ENCODE measurements at places on chromosomes 13 and 19.

DNA sequence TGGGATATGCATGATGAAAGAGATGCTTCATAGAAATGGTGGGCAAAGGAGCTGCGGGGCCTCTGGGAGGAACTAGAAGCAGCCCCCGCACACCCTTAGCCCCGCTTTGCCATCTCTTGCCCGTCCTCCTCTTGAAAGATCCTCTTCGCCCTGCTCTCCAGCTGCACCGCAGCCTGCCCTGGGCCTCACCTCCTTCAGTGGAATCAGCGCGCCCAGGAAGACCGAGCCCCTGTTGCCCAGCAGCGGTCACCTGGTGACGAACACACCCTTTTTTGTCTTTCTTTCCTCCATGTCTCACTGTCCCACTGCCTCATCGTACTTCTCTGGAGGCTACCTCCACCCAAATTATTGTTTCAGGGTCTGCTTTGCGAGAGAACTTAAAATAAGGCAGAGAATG, 807.6 kb downstream of the UQCRFS1 start:
- DNase-seq, result no peak

GRCh38 chr19:44845612-44846454, at the start of gene NECTIN2:
TSS of gene NECTIN2 (plus strand) at chr19:44846297. CDS start at chr19:44846526, 229 bp downstream.
- DNase-seq, result peak; percentile 50

DNA sequence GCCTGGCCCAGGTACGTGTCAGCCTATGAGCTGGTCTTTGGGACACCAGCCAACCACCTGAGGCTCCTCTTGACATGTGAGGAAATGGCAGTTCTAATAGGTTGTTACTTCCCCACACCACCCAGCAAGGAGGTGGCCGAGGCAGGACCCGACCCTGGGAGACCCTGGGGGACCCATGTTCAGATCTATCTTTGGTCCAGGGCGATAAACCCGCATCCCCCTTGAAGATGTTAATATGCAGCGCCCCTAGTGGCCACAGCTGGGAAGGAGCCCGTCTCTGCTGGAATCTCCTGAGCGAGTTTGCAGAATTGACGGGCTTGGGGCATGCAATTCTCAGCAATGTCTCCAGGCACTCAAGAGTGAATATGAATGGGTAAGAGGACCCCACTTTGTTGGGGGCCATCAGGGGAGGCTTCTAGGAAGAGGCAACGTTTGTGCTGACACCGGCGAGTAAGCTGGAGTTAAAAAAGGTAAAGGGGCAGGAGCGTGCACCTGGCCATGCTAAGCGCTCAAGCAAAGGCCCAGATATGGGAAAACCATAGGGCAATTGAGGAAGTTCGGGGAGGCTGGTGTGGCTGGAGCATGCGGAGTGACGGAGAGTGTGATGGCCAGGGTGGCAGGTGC, 1.5 kb upstream of the MYO1F start:
- DNase-seq, result peak; percentile 82

DNA sequence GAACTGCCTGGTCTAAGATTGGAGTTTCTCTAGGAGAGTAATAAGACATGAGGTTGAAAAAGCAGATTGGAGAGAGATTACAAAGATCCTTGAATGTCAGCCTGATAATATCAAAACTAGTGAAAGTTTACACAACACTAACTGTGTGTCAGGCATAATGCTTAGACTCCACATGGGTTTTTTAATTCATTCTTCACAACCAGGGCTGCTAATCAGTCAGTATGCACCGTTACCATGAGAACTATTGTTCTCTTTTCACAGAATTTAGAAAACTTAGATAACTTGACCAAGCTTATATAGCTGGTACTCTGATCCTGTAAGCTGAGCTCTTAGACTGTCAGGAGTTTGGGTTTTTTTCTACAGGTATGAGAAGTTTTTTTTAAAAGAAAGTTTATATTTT, 46.6 kb upstream of the TSC22D1 start:
- DNase-seq, result no peak

- DNase-seq, result peak; percentile 23
Observed at GRCh38 chr19:6736169-6736916, 1.0 kb downstream of the GPR108 start.

DNA sequence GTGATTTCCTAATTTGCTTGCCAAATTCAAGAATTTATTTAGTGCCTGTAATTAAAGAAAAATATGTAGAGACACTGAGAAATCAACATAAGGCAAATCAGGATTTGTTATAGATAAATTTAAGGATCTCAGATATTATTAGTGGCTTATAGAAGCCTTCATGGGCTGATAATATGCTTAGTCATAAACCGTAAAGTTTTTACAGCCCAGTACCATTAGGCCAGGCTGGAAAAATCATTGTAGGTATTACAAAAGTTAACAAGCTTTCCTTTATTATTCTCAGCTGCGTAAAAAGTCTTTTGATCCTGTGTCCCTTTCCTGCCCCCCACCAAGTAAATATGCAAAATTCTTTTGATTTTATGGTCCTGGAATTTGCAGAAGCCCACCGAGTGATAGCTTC, 58.2 kb downstream of the SLITRK6 start:
- no peak for DNase-seq

DNA sequence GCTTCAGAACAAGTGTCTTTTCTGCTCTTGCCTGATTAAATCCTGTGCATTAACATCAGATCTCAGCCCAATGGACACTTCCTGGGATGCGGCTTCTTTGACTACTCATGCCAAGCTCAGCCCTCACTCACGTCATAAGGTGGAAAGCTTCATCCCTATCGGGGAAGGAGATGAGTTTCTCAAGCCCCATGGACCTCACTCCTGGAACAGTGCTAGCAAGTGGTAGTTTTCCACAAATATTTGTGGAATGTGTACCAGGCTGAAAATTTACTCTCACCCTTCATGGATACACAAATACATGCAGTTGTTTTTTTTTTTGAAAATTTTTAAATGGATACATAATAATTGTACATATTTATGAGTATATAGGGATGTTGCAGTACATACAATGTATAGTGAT, 34.6 kb upstream of the FARP1 start:
- DNase-seq, result no peak

- no peak for DNase-seq
Observed at GRCh38 chr13:83136660-83137059, 745.6 kb downstream of the SLITRK1 start.

DNA sequence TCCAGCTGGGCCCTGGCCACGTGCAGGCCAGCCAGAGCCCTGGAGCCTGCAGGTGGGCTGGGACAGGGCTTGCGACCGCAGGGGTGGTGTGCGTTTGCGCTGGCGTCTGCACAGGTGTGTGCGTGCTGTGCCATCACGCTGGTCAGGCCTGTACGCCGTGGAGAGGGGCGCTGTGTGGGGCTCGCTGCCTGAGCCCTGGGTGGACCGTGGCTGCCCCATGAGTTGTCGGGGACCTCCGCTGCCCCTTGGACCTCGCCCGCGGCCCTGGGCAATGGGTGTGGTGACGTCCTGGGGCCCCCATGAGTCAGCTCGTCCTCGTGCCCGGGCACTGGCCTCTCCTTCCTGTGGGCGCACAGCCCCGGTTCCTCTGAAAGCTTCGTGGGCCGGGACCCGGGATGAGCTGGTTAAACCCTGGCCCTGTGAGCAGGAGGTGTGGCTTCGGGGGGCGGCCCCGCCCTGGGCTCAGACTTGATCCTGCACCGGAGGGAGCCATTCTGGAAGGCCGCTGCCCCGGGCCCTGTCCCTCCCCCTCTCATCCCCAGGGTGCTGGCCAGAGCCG, 6.8 kb downstream of the CSNK1G2 start:
- no peak for DNase-seq

DNA sequence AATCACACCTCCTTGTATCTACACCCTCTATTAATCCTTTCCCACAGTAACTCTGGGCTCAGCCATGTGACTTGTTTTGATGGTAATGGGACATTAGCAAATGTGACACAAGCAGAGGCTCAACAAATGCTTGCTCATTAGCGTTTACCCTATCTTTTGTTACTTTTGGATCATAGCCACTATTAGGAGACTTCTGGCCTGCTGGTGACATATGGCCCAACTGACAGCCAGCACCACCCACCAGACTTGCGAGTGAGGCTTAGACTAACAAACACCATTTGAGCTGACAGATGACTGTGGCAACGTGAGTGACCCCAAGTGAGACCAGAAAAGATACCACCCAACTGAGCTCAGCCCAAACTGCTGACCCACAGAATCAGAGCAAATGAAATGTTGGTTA, 154.1 kb downstream of the OLFM4 start:
- no peak for DNase-seq

GRCh38 chr13:100497389-100497788, 91.2 kb downstream of the GGACT start:
- no peak for DNase-seq

- no peak for DNase-seq
Observed at GRCh38 chr13:25733696-25734435, 317.9 kb downstream of the SHISA2 start.

DNA sequence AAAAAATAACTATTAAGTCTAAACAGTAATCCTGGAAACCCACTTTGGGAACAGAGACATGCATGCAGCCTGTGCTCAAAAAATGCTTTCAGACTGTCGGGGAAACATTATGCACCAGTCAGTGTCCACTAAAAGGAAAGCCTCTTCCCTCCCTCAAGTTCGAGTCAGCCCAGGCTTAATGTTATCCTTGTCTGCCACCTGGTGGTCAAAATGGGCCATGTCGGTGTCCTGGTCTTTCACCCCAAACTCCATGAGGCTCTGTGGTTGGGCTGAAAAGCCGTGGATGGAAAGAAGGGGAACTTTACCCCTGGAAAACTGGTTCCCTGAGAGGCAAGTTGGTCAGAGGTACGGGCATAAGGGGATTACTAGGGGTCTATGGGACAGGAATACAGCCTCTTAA, 88.4 kb upstream of the ZNF492 start:
- no peak for DNase-seq

GRCh38 chr13:48573213-48574007, 40.5 kb upstream of the RCBTB2 start:
- no peak for DNase-seq

GRCh38 chr19:15072930-15073647, 8.9 kb upstream of the OR1I1 start:
- no peak for DNase-seq

- no peak for DNase-seq
Observed at GRCh38 chr13:35891507-35892441, 239.4 kb downstream of the DCLK1 start.

GRCh38 chr13:41232578-41233480, 30.5 kb downstream of the MTRF1 start:
- DNase-seq, result no peak

DNA sequence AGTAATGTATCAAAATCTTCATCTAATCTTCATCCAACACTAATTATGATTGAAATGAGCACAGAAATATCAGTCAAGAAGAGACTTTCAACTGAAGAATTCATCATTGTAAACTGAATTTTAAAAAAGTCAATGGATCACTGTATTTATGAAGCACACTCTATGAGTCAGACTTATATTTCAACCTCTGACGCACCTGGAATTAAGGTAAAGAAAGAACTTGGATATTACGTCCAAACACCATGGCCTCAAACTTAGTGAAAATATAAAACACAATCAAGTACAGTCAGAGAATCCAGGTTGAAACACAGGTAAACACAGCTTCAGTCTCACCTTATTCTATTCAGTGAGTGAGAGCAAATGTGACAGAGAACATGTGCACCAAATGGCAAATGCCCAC, 39.5 kb downstream of the MIPEP start:
- no peak for DNase-seq

DNA sequence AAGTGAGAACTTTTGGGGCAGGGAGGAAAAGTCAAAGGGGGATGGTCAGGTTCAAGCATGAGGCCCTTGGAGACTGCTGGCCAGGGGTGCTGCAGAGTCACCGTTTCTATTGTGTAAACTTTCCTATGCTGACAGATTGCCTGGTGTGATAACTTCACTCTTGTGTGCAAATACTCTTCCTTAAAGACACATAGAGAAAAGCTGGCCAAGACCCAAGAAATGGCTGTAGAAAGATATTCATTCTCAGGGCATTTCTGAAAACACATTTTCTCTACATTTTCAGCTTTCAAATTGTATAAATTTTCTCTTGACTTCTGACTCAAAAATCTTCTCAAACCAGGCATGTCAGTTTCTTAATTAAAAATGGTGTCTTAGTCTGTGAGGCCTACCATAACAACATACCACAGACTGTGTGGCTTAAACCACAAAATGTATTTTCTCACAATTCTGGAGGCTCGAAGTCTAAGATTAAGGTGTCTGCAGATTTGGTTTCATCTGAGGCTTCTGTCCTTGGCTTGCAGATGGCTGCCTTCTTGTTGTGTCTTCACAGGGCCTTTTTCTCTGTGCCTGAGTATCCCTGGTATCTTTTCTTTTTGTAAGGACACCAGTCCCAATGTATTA, 304.5 kb downstream of the KCNRG start:
- DNase-seq, result no peak

DNA sequence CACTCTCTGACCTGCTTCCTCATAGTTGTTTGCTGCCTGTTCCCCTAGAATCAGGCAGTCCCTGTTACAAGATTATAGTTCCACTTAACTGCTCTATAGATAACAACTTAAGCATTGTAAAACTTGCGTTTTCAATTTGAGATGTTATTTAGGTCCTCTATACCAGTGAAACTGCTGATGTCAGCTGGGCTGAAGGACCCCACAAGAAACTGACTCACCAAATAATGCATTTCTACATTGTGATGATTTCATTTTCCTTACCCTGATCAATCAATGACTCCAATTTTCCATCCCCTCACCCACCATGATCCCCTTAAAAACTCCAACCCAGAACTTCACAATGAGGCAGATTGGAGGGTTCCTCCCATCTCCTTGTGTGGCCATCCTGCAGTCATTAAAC, 280.7 kb downstream of the SLITRK1 start:
- DNase-seq, result no peak

DNA sequence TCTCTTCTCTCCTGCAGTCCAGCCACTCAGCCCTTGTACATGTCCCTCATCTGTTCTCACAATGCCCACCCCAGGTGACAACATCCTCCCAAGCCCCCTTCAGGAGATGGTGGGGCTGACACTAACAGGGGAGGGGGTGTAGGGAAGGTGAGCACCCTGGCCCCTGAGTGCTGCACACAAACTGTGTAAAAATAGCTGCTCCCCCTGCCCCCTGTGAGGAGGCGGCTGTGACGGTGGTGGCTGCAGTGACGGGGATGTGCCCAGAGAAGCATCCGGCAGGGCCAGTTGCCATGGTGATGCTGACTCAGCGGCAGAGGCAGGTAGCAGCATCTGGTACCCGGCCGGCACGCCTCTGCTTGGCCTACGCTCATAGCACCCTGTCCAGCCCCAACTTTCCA, 13.0 kb upstream of the JUND start:
- DNase-seq, result peak; percentile 80

- DNase-seq, result no peak
Observed at GRCh38 chr13:26806891-26807290, 46.3 kb upstream of the GPR12 start.

Data from stimulated activated CD8-positive, alpha-beta memory T cell treated with anti-CD3 and anti-CD28 coated beads, Interleukin-4, amount 100 ng/mL, for 1 hour (primary cell).